ENCODE measurements at places on chromosomes 2 and 18. TPM values are rescaled to one million over a fixed set of nuclear protein-coding genes. Genes with fewer than 3 reads are reported as not detected.

ALPP gene
- polyA plus RNA-seq: 0.20 TPM

COX7A2L gene
- 67.1 TPM for polyA plus RNA-seq

RSAD2 gene
- polyA plus RNA-seq: not detected

LOXHD1 gene
- 0.03 TPM for polyA plus RNA-seq

ANKRD30B gene
- not detected for polyA plus RNA-seq

DNA sequence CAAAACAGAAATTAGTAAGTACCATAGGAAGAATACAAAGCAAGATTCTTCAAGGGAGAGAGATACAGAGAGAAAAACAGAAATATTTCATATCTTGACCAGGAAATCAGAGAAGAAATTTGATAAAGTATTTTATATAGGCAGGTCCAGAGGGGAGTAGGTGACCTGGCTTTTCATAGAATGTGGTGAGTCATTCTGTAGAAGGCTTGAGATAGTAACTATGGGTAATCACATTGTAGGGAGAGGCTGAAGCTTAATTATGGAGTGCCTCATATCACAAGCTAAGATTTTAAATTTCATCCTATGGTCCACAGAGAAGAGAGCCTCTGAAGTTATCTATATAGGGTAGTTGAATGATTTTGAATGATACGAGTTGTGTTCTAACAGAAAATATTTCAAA is 195.0 kb upstream of the CYRIA start:
- DNase-seq: no peak

DNA sequence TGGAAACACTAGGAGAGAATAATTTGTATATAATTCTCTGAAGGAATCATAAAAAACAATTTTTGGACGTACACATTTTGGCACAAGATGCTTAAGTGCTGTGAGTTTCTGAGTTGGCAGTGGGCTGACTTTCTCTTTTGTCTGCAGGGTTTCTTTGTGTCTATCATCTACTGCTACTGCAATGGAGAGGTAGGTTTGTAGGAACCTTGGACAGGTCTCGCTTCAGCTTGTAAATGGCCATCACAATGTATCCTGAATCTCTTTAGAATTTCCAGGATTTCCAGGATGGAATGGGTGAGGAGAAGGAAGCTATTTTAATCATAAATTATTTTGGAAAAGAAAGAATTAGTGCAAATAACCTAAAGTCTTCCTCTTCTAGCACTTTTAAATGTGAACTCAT is 83.9 kb downstream of the PTH2R start:
- no peak for DNase-seq

DNA sequence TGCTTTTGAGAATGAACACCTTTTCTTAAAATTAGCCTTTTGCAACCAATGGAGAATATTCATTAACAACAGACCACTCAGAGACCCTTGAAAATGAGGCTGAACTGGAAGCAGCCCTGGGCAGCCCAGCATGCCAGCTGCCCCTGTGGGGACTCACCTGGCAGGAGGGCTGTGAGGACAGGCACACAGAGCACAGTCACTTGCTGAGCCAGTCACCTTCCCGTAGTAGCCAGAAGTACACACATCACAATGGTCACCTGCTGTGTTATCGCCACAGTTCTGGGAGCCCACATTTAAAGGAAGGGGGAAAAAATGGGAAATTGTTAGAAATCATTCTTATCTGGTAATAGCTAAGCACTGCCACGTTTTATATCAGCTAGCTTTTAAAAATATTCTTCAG is 115.5 kb downstream of the LAMA1 start:
- DNase-seq: no peak

DNA sequence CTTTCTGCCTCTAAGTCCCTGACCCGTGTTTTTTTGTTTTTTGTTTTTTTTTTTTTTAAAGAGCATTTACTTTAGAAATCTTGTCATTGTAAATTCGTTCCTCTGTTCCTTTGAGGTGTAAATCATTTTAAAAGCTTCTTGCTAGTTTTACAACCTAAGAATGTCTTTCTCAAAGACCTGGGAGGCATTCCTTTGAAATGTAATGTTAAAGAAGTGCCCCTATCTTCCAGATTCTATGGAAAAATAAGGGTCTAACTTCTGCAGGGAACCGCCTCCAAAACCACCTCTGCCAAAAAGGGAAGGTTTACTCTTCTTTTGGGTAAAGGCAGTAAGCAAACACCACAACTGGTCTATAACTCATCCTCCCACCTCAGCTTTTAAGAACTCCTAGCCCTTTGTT is 259.6 kb upstream of the ZNF804A start:
- no peak for DNase-seq

- DNase-seq: no peak
Observed at GRCh38 chr2:42998721-42999120, 206.3 kb upstream of the HAAO start.

DNA sequence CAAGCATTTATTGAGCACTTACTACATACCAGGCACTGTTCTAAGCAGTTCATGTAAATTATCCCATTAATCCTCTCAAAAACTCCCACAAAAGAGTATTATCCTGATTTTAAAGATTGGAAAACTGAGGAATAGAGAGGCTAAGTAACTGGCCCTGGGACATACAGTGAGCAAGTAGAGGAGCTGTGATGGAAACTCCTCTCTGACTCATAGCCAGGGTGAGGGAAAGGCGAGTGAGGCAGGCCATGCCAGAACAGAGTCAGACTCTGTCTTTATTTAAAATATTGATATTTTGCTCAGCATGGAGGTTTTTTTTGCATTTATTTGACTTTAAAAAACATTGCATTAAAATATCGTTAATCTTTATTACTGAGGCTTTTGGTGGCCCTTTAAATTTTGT is 208.0 kb downstream of the LOXHD1 start:
- no peak for DNase-seq

DNA sequence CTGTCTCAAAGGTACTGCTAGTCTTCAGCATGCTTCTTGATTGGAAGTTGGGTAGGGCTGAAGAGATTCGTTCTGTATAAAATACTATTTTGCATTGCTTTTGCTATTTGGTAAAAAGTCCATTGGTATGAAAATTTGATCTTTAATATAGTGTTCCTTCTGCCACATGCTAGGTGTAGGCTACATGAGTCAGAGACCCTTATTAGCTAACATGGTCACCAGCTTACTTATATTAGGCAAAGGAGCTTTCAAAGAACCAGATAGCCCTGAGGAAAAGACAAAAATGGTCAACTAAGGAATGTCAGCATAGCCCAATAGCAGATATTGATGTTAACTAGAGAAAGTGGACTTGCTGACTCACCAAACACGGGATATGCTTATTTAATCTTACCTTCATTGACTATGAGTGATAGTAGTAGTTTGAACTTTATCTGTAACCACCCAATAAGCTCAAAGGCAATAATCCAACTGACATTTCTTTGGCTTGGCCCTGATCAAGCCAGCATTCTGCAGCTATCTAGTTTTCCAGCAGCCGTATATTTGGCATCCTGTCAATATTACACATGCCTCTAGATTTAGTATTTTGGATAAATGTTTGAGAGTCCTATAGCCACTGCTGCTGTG is 110.0 kb downstream of the TPGS2 start:
- DNase-seq: no peak

DNA sequence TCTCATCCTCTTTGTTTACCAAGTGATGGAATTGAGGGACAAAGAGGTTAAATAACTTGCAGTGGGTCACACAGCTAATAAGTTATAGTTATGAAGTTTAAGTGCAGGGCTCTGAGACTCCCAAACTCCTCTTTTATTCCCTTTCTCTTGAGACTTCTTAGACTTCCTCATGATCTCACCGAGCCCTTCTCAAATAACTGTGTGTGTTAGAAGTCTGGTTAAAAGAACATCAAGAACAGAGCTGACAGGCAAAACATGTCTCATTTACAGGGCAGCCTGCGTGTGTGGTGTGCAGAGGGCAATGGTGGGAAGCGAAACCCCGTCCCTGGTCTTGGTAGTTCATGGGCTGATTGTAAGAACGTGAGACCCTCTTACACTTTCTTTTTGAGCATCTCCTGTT is 368.0 kb downstream of the SLC4A3 start:
- DNase-seq: no peak

DNA sequence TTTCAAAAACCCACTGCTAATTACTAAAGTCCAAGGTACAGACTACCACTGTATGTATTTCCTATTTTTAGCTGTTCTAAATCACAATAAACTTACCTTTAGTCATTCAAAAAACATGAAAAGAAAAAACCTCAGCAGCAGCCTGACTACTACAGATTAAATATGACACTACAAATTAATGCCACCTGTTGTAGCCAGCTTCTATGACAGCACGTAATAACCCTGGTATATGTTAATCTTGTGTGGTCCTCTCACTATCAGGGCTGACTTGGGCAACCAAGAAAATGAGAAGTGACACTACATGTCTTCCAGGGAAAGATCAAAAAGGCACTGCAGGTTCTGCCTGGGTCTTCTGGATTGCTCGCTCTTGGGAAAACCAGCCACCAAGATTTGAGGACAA is 90.6 kb upstream of the FAM124B start:
- no peak for DNase-seq

- DNase-seq: no peak
Observed at GRCh38 chr2:88642278-88642677, 15.0 kb upstream of the EIF2AK3 start.

DNA sequence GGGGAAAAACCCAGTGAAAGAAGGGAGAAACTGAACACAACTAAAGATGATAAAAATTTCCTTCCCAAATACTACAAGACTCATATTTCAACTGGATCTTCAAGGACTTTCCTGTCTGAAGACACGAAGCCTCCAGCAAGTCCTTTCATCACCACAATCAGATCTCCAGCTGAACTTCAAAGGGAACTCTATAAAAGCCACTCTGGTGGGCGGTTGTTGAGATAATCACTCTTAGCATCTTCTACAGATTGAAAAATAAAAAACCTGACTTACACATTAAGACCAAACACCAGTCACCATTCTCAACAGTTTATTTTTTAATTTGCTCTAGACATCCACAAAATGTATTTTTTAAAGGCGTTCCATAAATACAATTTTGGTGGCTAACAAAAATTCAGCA is 4.4 kb downstream of the REV1 start:
- no peak for DNase-seq

- DNase-seq: no peak
Observed at GRCh38 chr2:51013079-51013932, 18.6 kb downstream of the NRXN1 start.

- no peak for DNase-seq
Observed at GRCh38 chr2:14967729-14968128, 335.2 kb downstream of the LRATD1 start.

DNA sequence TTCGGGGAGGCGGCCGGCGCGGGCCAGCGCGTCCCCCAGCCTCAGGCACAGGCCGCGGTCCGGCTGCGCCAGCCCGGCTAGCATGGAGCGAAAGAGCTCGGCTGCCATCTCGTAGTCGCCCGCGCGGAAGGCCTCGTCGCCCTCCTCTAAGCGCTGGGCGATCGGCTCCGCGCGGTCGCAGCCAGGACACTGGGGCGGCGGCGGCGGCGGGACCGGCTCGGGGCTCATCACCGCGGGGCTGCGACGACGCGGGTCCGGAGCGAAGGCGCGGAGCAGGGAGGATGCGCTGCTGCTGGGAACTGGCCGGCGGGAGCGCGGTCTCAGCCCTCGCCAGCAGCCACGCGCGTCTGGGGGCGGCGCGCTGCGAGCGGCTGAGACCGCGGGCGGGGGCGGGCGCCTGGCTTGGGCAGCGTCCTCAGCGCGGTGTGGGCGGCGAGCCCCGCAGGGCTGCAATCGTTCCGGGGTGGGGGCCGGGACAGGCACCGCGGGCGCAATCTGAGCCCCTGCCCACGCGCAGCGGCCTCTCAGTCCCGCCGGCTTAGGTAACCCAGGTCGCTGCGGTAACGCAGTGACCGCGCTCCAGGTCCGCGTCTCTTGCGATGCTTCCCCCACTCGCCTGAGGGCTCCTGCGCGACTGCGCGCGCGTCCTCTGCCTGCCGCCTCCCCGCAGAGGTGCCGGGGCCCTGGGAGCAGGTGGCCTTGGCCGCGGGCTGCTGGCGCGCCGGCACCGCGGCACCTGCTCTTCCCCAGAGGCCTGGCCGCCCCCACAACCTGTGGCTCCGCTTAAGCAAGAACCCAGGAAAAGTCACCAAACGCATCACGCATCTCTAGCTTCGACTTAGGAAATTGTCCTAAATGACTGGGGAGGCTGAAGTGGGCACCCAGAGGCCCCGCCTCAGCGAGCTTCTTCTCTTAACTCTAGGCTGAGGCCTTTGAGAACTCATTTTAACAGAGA is at the start of gene LONRF2:
Gene LONRF2 (minus strand): TSS at position 636 of the 955 bp plus-strand sequence. CDS start 408 bp downstream, at position 228.
- no peak for DNase-seq

- DNase-seq: no peak
Observed at GRCh38 chr2:196725882-196726281, 73.6 kb downstream of the GTF3C3 start.

DNA sequence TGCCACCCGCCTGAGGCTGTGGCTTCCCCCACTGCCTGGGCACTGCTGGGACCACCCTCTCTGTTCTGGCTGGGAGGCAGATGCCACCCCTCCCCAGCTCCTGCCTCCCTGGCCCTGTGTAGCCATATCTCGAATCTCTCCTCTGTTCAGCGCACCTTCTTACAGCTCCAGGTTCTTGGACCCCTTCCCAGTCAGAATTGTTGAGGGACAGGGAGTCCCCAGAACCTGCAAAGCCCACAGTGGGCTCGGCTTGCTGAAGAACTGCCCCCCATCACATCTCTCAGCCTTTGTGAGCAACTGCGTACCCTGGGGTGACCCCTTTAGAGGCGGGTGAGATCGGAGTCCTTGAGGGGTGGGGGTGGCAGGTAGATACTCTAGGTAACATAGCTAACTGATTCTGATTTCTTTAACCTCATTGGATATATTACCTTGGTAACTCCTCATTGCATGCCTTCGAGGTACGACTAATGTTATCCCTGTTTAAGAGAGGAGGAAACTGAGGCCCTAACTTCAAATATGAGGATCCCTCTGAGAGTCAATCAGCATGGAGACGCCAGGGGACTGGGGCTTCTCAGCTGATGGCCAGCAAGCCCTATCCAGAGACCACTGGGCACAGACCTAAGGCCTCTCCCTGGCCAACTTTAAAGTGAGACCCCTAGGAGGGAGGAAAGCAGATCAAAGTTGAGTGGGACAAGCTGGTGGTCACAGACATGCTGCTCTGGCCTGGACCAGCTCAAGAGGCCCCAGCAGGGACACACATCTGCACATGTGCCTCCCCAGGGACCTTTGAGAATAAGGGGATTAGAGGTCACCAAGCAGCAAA is 101.3 kb downstream of the CAPN13 start:
- DNase-seq: no peak

DNA sequence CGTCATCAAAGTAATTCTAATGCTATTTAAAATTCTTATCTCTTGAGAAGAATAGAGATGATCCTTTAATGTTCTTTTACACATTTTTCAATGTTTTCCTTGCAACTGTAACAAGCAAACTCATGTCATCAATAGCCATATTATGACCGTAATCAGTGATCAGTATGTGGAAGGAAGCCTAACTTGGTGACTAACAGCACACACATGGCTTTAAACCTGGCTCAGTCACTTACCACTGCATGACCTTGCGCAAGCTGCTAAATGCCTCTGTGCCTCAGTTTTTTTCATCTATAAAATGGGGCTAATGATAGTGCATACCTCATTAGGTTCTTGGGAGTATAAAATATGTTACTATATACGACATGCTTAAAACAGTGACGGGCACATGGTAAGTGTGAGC is 149.7 kb downstream of the BCL2 start:
- no peak for DNase-seq

- no peak for DNase-seq
Observed at GRCh38 chr2:96137321-96138178, 752 bp downstream of the ASTL start.

GRCh38 chr2:217987391-217987790 is 15.4 kb downstream of the TNS1 start:
- no peak for DNase-seq
